Activated naive CD4-positive, alpha-beta T cell (primary cell): ENCODE measurements at places on chromosomes 2 and 18.

DNA sequence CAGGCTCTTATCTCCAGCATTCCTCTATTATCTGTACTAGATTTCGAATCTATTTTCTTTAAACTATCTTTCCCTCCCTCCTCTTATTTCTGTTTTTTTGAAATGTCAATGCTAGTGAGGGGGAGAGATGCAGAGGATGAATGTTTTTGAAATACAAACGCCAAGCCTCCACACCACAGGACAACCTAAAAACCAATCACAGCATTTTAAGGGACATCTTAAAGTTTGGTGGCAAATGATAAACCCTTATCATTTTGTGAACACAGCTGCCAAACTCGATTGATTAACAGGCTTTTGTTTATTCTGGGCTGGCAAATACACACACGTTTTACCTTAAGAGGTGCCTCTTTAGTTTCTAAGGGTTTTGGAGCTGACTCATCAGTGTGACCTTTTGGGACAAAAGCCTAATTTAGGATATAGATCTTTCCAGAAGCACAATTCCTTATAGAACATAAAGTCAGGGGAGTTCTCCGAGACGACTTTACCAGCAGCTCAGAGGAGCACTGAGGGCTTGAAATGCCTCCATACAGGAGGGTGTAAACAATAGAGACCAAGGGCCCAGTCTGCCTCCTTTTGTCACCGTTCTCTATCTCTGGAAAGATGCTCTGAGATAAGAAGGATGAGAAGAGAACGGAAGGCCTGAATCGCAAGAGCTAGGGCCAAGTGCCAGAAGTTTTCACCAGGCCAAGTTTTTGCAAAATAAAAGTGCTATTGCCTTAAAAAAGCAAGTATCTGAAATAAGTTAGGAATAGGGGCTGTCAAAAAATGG is 4.2 kb upstream of the MEIS1 start:
- DNase-seq: no peak

GRCh38 chr2:120887320-120887697 is 151.6 kb downstream of the GLI2 start:
- no peak for DNase-seq

- DNase-seq: no peak
Observed at GRCh38 chr2:28927878-28928277, 33.4 kb downstream of the WDR43 start.

GRCh38 chr2:72846171-72847095 is 20.6 kb upstream of the EXOC6B start:
- no peak for DNase-seq

- no peak for DNase-seq
Observed at GRCh38 chr2:181174611-181175580, 194.5 kb downstream of the UBE2E3 start.

DNA sequence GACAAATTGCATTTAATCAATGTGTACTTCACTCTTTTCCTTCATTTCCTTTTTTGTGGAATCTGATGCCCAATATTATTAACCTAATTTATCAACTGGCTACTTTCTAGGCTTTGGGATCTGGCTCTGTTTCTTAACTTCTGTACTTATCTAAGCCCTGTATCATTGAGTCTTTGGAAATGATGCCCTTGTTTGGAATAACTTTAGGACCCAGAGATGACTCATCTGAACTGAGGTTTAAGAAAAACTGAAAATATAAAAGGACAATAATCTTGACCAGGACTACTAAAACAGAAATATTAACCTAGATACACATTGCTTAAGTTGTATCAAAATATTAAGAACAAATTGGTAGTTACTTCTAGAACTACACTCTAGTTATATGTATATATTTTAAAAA is 600.8 kb downstream of the CPS1 start:
- DNase-seq: no peak

- no peak for DNase-seq
Observed at GRCh38 chr2:120433816-120434290, 87.9 kb downstream of the INHBB start.

- no peak for DNase-seq
Observed at GRCh38 chr18:32257084-32257785, 67.4 kb downstream of the MEP1B start.

DNA sequence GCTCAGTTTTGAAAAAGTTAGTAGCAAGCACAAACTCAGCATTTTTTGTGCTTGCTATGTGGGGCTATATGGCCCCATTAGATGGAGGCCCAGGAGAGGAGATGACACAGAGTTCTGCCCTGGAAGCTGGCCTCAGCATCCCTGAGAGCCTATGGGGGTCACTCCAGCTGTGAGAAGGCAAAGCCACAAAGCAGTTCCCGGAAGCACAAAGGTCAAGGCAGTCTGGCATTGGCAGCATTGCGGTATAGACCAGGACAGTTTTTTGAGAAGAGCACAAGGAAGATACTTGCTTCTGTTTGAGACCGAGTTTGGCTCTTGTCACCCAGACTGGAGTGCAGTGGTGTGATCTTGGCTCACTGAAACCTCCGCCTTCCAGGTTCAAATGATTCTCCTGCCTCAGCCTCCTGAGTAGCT is 7.5 kb upstream of the ITPRIPL1 start:
- no peak for DNase-seq

GRCh38 chr18:56799756-56800155 is 148.6 kb downstream of the WDR7 start:
- DNase-seq: no peak

DNA sequence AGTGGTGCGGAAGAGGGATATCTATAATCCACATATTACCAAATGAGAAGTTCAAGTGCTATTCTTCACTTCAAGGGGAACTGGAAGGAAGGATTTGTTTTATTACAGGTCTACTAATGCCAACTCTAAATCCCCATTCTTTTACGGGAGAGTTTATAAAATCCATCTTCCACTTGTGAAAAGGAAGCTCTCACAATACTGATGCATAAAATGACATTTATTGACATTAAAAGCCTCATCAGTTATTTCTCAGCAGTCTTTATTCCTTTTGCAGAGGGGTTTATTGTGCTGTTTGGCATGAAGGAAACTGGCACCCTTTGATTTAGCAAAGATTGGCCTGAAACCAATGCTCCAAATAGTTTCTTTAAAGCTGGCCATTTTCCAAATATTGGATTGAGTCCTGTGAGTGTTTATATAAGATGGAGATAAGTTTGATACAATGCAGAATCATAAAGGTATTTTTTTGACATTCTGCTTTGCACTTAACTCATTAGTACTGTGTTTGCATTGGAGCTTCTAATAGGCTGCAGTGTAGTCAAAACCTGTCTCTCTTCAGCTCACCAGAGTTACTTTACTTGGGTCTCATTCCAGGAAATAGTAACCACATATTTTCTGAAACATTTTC is 26.6 kb downstream of the LRP1B start:
- no peak for DNase-seq

- DNase-seq: no peak
Observed at GRCh38 chr2:222844323-222844722, 16.5 kb upstream of the ACSL3 start.

GRCh38 chr2:226969417-226970080 is 133.7 kb downstream of the RHBDD1 start:
- no peak for DNase-seq

- DNase-seq: no peak
Observed at GRCh38 chr2:121828281-121828731, 72.9 kb downstream of the TSN start.

DNA sequence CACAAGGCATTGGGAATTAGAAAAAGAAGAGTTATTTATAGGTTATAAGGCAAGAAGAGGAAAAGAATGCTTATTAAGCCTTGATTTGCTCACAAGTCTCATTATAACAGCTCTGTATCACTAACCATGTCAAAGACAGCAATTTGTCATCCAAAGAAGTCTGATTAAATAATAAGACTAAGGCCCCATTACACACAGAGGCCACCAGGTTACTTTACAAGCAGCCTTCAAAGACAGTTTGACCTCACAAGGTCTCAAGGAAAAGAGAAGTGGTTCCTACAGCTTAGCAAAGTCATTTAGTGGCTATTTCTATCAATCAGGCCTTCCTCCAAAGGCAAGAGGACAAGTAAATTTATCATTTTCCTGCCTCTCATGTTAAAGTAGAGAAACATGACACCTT is 188.5 kb downstream of the MBD2 start:
- DNase-seq: no peak

DNA sequence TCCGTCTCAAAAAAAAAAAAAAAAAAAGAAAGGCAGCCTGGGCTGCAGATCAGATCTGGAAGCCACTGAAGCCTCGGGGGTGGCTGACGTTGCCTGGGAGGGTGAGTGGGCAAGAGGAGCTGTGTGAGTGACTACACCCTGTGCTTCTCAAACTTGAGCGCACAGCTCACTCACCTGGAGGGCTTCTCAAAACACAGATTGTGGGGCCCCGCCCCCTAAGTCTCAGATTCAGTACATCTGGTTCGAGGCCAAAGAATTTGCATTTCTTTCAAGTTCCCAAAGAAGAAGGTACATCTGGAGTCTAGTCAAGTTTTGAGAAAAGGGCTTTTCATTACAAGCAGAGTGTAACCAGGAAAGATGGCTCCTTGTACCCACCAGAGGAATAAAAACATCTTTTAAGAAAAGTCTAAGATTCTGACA is 97.7 kb upstream of the CAB39 start:
- DNase-seq: no peak

GRCh38 chr2:29920631-29921559 is 491 bp downstream of the ALK start:
- no peak for DNase-seq

DNA sequence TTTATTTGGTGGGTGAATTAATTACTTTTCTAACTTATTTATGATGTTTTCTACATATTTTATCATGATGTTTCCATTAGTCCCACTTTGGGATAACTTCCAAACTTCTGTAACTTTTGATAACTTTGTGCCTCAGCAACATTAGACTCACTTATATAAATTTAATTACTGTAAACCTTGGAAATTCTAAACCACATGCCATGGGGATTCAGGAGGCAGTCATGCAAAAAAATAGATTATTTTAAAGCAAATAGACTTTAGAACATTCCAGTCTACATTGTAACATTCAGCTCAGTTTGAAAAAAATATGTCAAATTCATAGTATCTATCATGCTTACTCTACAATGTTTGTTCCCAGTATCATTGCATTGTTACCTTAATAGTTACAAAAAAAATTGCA is 728.5 kb upstream of the NRXN1 start:
- DNase-seq: no peak

GRCh38 chr2:201986463-201986735 is 47.3 kb upstream of the FZD7 start:
- no peak for DNase-seq

GRCh38 chr2:172551271-172551670 is 4.6 kb upstream of the PDK1 start:
- no peak for DNase-seq

GRCh38 chr18:78368726-78369125 is 610.9 kb upstream of the SALL3 start:
- no peak for DNase-seq
